ENCODE measurements at places on chromosomes 6 and 20.

DNA sequence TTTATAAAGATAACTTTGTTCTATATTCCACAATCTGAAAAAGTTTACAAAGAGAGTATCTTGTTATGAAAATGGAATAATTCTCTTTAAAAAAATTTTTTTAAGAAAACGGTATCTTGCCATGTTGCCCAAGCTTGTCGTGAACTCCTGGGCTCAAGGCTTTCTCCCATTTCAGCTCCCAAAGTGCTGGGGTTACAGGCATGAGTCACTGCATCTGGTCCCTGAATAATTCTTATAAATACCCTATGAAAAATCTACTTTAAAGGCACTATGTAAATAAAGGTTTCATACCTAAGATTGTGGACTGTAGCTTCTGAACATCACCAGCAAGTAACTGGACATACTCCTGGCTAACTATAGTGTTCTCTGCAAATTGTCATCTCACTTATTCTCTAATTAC lies 60.3 kb downstream of the SAMD3 start:
- DNase-seq = no peak

DNA sequence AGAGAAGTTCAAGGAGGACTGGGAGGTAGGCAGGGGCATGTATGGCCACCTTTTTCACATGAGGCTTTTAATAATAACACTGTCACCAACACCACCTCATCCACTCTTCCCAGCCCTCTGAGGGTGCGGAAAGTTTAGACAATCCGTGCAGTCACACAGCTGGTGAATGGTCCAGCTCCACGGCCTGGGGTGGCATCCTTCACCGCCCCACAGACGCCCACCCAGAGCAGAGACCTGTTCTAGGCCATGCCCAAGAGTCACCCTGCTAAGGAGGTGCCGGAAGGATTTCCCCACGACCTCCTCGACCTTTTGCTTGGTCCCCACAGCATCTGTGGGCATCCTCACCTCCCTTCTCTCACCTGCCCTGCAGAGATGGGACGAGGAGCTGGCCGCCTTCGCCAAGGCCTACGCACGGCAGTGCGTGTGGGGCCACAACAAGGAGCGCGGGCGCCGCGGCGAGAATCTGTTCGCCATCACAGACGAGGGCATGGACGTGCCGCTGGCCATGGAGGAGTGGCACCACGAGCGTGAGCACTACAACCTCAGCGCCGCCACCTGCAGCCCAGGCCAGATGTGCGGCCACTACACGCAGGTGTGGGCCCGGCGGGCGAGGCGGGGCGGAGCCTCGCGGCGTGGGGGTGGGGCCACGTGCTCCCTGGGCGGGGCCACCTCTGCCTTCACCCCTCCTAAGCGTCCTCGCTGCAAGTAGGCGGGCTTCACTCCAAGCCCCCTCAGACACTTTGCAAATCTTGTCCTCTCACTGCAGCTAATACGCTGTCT lies 4.4 kb downstream of the PI16 start:
- DNase-seq = no peak

GRCh38 chr6:51908243-51908642 lies 179.2 kb downstream of the PKHD1 start:
- no peak for DNase-seq

GRCh38 chr20:8385247-8385646 lies 253.2 kb downstream of the PLCB1 start:
- DNase-seq = no peak

GRCh38 chr6:97459986-97460385 lies 177.0 kb upstream of the MMS22L start:
- DNase-seq = no peak

DNA sequence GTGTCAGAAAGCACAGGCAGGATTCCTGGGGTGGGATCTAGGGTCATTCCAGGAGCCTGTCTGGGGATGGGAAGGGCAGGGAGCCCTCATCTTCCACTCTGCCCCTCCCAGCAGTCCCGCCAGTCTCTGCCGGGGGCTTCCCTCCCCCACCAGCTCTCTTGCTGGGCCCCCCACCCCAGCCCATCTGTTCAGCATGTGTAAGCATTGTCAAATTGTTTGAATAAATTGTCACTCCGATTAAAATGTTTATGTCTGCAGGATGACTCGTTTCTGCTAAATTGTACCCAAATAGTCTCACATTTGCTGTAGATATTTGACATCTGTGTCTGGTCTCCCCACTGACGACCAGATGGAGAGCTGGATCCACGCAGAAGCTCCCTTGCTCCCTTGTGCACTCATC lies 257.6 kb downstream of the ANKRD60 start:
- no peak for DNase-seq

DNA sequence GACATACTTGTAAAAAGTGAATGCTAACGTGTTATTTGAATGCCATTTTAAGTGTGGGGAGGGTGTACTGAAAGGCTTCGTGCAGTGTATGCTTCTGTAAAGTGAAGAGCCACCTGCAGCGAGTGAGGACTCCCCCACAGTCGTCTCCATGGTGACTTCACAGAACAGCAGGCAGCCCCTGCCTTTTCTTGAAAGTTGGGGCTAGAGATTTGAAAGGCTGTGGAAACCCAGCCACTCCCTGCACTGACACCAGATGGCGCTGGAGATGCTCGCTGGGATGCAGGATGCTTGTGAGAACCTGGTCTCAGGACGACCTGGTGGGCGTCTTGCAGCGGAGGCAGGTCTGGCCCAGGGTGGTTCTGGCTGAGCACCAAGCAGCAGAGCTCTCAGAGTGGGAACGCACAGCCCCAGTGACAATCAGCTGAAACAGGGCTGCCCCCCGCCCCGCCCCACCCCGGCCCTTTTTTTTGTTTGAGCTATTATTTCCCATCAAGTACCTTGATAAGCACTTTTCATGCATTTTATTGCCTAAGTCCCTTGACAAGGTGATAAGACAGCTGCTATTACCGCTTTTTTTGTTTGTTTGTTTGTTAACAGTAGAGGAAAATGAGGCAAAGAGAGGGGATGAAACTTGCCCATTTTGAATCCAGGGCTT lies 150.3 kb downstream of the SYCP2 start:
- peak; percentile 32 for DNase-seq

GRCh38 chr20:48141660-48142515 lies 356.6 kb upstream of the SULF2 start:
- DNase-seq = no peak

DNA sequence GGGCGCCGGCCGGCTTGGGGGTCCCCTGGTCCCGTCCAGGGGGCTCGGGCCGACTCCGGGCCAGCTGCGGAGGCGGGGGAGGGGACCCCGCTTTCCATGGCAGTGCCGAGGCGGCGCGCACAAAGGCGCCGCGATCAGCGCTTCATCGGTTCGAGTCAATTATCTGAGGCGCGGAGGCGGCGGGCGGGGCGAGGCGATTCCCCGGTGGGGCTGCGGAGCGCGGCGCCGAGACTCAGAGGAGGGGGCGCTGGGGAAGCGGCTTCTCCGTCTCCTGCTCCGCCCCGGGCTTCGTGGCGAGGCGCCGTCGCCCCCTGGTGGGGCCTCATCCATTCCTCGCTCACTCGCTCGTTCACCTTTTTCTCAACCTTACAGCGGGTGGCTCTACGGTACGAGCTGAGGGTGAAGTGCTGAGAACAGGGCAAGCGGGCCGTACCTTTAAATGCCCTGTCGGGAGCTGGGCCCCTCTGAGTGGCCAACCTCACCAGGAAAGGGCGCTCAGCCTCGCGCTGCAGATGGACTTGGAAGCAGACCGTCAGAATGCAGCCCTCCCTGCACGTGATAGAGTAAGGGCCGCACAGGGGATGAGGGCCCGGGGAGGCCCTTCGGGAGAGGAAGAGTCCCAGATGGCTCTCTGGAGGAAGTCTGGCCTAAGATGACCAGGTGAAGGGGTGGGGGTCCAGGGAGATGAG lies 39.9 kb downstream of the SLC52A3 start:
- DNase-seq = no peak

DNA sequence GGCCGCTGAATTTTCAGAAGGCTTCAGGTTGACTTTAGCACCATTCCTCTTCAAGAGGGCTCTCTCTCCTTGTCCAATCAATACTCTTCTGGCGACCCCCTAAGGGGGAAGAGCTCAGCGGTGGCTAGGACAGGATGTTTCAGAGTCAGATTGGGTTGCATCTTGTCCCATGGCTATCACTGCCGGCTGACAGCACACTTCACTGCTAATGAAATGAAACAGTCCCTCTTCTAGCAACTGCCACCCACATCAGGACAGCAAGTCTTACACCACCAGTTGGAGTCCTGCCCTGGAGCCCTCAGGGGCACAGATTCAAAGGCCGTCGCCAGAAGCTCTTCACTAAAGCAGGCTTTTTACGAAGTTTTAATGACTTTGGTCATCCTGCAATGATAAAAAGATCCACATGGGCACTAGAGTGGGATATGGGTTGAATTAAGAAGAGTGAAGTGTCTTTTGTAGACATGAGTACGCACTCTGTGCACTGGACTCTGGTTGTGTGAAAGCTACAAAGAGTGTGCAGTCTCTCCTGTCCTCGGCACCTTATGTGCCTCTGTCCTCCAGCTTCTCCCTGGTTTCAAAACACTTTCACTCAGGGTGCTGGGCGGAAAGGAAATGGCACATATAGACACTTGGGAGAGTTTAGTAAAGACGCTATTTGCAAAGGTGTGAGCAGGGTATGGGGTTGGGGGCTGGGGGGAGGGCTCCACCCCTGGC lies 66.1 kb upstream of the SLC22A16 start:
- no peak for DNase-seq

DNA sequence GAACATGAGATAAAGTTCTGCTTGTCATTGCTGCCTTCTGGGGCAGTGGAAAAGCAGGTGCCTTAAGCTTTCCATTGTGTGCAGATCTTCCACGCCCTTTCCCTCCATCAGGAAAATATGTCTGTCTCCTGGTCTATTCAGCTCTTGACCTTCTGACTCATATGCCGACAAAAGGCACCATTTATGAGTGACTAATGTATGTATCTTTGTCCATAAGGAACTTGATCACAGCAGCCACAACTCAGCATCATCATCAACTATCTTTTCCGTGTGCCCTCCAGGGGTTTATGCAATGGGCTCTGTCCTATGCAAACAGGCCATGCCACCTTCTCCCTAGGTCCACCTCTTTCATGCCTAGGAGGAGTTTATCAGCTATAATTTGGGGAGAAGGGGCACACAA lies 102.7 kb upstream of the QKI start:
- peak; percentile 16 for DNase-seq

DNA sequence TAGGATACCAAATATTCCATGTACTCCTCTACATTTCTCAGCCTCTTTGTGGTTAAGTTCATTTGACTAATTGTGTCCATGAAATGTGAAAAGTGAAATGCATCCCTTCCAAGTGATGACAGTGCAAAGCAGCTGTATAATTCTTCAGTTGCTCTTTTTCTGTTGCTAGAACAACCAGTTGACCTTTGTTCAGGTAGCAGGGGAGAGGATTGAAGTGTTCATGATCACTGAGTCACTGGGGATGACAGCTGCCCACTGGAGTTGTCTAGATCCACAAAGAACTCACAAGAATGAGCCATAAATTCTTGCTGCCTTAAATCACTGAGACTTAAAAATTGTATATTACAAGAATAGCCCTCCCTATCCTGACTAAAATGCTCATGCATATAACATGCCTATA lies 254.6 kb downstream of the EPHA7 start:
- DNase-seq = no peak

- no peak for DNase-seq
Measured at GRCh38 chr6:158026054-158026900, 44.6 kb downstream of the SYNJ2 start.

- peak; percentile 80 for DNase-seq
Measured at GRCh38 chr20:50645253-50646068, 45.9 kb downstream of the RIPOR3 start.

DNA sequence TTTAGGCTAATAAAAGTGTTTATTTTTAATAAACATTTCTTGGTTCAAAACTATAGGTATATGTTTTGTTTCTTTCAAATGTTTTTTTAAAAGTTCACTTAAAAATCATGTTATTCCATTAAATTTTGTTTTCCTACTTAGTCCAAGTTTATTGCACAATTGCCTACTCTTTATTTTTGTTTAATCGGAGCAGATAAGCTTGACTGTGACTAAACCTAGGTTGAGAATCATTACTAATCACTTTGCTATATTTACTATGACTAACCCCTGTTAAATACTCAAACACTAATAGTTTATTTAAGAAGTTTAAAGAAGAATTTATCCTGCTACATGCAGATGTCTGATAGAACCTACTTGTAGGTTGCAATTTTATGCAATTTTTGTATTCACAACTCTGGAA lies 18.8 kb downstream of the MAP3K4 start:
- DNase-seq = no peak

DNA sequence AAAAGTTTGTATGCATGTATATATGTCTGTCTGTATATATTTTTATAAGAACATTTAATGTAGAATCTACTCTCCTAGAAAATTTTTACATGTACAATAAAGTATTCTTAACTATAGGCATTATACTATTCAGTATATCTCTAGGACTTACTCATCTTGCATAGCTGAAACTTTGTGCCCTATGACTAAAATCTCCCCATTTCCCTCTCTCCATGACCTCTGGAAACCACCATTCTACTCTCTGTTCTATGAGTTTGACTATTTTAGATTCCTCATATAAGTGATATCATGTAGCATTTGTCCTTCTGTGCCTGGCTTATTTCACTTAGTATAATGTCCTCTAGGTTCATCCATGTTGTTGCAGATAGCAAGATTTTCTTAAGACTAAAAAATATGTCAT lies 205.1 kb upstream of the SMLR1 start:
- no peak for DNase-seq
